ENCODE measurements at places on chromosomes 3 and 15.

DNA sequence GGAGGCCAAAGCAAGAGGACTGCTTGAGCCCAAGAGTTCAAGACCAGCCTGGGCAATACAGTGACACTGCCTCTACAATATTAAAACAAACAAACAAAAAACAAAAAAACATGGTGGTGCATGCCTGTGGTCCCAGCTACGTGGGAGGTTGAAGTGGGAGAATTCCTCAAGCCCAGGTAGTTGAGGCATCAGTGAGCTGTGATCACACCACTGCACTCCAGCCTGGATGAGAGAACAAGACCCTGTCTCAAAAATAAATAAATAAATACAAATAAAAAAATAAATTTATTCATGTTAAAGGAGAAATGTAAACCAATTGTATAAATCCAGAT is 200.6 kb downstream of the BCHE start:
- no peaks in the 10 kb centered on the region for H3K36me3 ChIP-seq
- H3K4me3 ChIP-seq = no peak overlapping the region
- DNase-seq = no peak

DNA sequence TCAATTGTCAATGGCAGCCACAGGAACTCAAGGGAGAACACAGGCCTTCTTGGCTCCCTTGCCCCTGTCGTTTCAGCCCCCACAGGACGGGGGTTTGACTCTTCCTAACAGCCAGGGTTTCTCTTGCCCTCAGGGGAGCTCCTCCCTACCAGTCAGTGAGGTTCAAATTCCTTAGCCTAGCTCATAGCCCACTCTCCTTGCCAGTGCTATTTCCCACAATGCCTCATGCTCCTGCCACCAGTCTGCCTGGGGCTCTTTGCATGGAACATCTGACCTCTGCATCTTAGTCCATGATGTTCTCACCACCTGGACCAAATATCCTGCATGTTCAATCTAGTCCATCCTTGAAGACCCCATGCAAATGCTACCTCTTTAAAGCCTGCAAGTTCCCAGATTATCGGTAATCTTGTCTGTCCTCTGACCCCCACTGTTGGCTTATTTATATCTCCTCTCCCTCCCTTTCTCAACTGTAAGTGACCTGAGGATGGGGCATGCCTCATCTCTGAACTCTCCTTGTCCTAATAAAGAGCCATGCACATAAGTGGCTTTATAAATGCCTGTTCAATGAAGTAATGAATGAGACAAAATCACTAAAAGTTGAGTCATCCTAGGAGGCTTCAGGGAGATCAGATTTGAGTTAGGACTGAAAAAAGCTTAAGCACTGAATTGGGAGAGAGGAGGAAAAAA is 78.0 kb downstream of the MYO1E start:
- H3K4me3 ChIP-seq = no peak overlapping the region
- H3K4me1 ChIP-seq = peaks cover 4% of the 10 kb centered on the region
- no peaks in the 10 kb centered on the region for H3K27me3 ChIP-seq
- no peak overlapping the region for H3K27ac ChIP-seq
- H3K36me3 ChIP-seq = no peaks in the 10 kb centered on the region

GRCh38 chr3:101932326-101933068 is 83.2 kb downstream of the NFKBIZ start:
- H3K36me3 ChIP-seq = no peaks in the 10 kb centered on the region
- no peaks in the 10 kb centered on the region for H3K4me1 ChIP-seq
- no peak for DNase-seq
- H3K27ac ChIP-seq = no peak overlapping the region

GRCh38 chr3:52503788-52504424 is 8.8 kb downstream of the STAB1 start:
- no peaks in the 10 kb centered on the region for H3K4me1 ChIP-seq
- no peaks in the 10 kb centered on the region for H3K36me3 ChIP-seq
- H3K27me3 ChIP-seq = no peaks in the 10 kb centered on the region
- H3K4me3 ChIP-seq = no peak overlapping the region

DNA sequence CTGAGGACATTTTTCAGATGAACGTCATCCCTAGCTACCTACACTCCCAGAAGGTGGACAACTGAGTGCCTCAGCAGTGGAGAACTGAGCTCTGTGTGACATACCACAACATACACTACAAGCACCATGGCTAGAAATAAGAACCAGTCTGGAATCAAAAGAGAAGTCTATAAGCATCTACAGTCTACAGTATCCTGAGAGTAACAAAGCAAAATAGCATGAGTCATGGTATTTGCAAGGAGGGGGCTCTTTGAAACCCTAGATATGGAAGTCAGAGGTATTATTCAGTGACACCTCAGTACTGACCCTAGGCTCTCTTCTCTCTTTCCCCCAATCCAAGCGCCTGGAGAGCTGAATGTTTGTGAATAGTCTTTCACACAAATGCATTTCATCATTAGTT is 87.5 kb downstream of the TNIK start:
- no peaks in the 10 kb centered on the region for H3K36me3 ChIP-seq
- no peaks in the 10 kb centered on the region for H3K4me1 ChIP-seq
- H3K27ac ChIP-seq = no peak overlapping the region
- no peak for DNase-seq
- H3K27me3 ChIP-seq = no peaks in the 10 kb centered on the region
- H3K4me3 ChIP-seq = no peak overlapping the region

DNA sequence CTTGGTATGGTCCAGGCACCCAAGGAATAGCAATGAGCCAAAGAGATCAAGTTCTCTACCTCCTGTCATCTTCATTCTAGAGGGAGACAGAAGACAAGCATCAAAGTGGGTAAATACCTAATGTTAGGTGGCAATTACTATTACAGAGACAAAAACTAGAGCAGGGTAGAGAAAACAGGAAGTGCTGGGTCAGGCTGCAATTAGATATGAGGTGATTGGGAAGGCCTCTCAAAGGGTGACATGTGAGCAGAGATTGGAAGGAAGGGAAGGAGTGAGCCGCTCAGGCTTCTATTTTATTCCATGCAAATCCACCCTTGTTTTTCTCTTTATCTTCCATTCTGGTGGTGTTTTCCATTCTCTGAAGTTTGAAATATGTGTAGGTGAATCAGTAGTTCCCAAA is 37.4 kb downstream of the EBLN2 start:
- H3K36me3 ChIP-seq = no peaks in the 10 kb centered on the region
- no peak overlapping the region for H3K27ac ChIP-seq
- no peak for DNase-seq
- no peak overlapping the region for H3K4me3 ChIP-seq

- DNase-seq = no peak
- H3K36me3 ChIP-seq = no peaks in the 10 kb centered on the region
Measured at GRCh38 chr3:111890051-111890580, 31.1 kb downstream of the PHLDB2 start.

- H3K4me3 ChIP-seq = peak overlapping the region; percentile 88
- peak overlapping the region; percentile 99 for H3K27ac ChIP-seq
- no peak for DNase-seq
- peaks cover 20% of the 10 kb centered on the region for H3K4me1 ChIP-seq
Measured at GRCh38 chr15:72229076-72229946, 1.7 kb downstream of the PKM start.

DNA sequence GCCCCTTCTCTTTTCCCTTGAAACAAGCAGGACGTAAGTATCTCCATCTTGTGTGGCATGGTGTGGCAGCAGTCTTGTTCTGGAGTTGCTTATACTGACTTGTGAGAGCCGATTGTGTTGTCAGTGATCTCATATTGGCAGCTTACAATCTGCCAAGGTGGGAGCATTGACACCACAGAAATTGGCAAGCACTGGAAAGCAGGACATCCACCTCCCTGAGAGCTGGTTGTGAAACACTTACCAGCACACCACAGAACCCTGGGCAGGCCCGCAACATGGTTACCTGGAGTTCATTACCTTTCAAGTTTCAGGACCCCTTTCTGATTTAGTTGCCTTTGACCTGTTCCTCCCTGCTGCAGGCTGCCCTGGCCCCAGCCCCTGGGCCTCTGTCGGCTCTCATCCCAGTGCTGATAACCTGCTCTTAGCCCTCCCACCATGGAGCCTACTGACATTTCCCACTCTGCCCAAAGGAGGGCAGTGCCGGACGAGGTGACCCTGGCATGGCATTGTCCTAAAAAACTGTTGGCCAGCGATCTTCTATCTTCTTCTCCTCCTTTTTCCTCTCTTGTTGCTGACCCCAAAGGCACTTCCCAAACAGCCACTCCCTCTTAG is 10.6 kb upstream of the ATP2B2 start:
- no peak for DNase-seq
- no peaks in the 10 kb centered on the region for H3K27me3 ChIP-seq
- no peak overlapping the region for H3K27ac ChIP-seq
- H3K4me1 ChIP-seq = no peaks in the 10 kb centered on the region
- no peaks in the 10 kb centered on the region for H3K36me3 ChIP-seq

DNA sequence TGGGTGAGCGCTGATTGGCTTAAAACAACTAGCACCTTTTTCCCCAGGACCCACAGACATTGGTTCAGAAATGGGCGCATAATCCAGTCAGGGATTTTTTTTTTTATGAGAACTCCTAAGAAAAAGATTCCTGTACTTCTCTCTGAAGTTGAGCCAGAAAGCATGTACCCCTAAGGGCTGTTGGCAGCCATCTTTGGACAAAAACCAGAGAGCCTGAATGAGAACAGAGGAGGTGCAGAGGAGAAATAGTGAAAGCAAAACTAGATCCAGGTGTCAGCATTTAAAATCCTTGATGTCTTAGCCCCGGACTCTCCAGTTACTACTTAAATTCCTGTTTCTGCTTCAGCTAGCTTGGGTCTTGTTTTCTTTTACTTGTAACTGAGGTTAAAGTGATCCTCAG is 1.9 kb upstream of the SLC27A2 start:
- H3K4me3 ChIP-seq = no peak overlapping the region
- H3K27ac ChIP-seq = no peak overlapping the region
- DNase-seq = no peak
- H3K4me1 ChIP-seq = peaks cover 4% of the 10 kb centered on the region
- no peaks in the 10 kb centered on the region for H3K27me3 ChIP-seq
